ENCODE measurements at places on chromosomes 13 and 19. TPM values are rescaled to one million over a fixed set of nuclear protein-coding genes. Genes with fewer than 3 reads are reported as not detected.

DNA sequence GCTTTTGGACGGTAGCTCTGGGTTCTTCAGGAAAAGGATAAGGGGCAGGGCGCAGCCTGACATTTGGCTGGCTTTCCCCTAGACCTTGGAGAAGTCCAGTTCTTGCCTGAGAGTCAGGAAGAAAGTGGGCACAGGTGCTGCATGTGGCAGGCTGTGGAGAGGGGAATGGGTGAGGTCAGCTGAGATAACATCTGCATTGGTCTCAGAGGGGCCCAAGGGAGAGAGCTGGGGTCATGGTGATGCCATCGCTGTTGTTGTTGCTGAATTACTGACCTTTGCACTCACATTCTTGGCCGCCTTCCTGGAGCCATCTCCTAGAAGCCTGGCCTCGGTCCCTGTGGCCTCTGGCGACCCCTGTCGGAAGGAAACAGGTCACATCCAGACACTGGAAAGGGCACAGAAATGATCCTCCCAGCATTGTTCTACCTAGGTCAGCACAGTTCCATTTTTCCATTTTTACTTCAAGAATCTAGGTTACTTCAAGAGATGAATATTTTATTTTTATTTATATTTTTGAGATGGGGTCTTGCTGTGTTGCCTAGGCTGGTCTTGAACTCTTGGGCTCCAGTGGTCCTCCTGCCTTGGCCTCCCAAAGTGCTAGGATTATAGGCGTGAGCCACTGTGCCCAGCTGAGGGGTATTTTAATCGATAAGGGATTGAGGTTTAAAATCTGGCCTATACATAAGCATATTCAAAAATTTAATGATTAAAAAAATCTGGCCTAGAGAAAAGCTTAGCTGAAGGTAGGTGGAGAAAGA, 6.5 kb upstream of the LIPE start:
- H3K4me3 ChIP-seq, result no peak overlapping the region
- no peaks in the 10 kb centered on the region for H3K27me3 ChIP-seq
- no peak overlapping the region for H3K27ac ChIP-seq
- H3K36me3 ChIP-seq, result no peaks in the 10 kb centered on the region

GRCh38 chr19:16571822-16572331, 338 bp downstream of the SLC35E1 start:
- peaks cover 34% of the 10 kb centered on the region for H3K4me1 ChIP-seq
- peak overlapping the region; percentile 95 for H3K27ac ChIP-seq
- DNase-seq, result no peak
- H3K36me3 ChIP-seq, result peaks cover under 1% of the 10 kb centered on the region
- H3K4me3 ChIP-seq, result peak overlapping the region; percentile 97

DNA sequence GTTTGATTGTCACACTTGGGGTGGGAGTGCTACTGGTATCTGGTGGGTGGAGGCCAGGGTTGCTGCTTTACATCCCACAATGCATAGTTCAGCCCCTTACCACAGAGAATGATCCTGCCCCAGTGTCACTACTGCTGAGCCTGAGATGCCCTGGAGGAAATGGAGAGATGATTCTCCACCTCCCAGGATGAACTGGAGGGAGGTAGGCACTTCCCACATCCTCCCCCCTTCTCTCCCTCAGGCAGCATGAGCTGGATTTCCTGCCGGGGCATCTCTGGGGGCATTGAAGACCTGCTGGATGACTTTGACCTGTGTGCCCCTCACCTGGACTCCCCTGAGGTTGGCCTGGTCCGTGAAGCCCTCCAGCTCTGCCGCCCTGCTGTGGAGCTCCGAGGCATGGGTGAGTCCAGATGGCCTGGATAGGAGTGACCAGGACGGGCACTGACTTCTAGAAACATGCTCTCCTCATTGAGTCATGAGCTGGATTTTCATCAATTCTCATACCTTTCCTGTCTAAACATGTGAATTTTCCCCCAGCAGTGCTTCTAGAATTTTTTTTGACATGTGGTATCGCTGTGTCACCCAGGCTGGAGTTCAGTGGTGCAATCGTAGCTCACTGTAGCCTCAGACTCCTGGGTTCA, 45.3 kb downstream of the NWD1 start:
- H3K4me3 ChIP-seq, result no peak overlapping the region
- peaks cover 22% of the 10 kb centered on the region for H3K27me3 ChIP-seq
- DNase-seq, result no peak
- H3K27ac ChIP-seq, result no peak overlapping the region
- no peaks in the 10 kb centered on the region for H3K36me3 ChIP-seq

- DNase-seq, result no peak
- H3K36me3 ChIP-seq, result no peaks in the 10 kb centered on the region
- H3K27ac ChIP-seq, result peak overlapping the region; percentile 41
- H3K4me3 ChIP-seq, result no peak overlapping the region
These were observed 13.0 kb downstream of the CYP2S1 start for GRCh38 chr19:41205995-41206394.

- H3K27me3 ChIP-seq, result peaks cover 10% of the 10 kb centered on the region
- DNase-seq, result no peak
- H3K27ac ChIP-seq, result no peak overlapping the region
- no peaks in the 10 kb centered on the region for H3K4me1 ChIP-seq
- H3K4me3 ChIP-seq, result no peak overlapping the region
- no peaks in the 10 kb centered on the region for H3K36me3 ChIP-seq
These were observed 162.5 kb upstream of the TSHZ3 start for GRCh38 chr19:31511696-31512095.

DNA sequence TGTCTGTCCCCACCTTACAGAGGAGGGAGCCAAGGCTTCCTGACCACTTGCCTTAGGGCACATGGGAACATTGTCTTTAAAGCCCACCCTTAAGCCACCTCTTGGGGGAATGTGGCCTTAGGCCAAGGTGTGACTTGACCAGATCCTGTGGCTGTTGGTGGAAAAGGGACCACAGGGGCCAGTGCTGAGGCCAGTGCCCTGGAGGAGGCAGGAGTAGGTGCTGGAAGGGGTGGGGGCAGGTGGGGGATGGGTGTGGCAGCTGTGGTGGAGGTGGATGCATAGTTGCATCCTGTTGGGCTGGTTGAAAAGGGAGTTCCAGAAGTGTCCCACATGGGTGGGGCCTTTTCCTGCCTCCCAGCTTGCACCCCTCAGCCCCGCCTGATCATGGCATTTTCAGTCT, 44.8 kb downstream of the DNM2 start:
- H3K4me3 ChIP-seq, result peak overlapping the region; percentile 65
- H3K27ac ChIP-seq, result peak overlapping the region; percentile 98
- peaks cover 10% of the 10 kb centered on the region for H3K36me3 ChIP-seq
- H3K4me1 ChIP-seq, result peaks cover 63% of the 10 kb centered on the region

DNA sequence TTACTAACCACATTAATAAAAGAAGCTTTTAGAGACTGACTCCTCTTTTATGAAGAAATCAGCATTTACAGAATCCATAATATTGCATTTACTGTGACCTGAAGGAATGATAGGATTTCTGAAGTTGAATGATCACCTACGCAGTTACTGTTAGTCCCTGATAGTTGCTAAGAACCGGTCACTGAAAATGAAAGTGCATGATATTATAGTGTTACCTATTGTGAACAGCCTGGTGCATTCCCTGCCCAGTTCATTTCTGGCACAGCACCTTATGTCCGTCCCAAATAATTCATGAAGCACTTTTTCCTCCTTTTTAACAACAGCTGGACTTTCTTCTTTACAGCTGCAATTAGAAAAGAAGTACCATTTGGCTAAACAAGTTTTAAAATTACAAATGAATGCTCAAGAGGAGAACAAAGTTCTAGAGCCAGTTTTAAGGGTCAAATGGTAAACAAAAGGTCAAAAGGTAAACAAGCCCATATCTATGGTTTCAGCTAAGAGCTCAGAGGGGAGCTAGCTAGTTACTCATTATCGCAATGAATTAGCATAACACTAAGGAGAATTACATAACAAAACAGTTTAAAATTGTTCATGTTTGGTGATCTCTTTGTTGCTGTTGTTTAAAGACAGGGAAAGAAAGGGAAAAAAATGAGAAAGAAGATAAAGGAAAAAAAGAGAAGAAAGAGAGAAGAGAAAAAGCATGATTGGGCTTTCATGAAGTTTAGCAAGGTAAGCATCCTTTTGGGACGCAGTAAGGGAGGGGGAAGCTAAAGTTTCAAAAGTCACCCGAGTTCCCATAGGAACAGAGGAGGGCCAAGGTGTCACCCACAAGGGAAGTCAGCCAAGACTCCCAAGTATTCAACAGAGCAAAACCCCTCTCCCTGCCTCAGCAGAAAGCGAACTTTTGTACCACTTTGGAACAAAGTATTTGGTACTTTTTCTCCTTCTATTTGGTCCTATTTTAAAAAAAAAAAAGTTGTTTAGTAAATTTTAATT, 50.2 kb downstream of the FLT3 start:
- no peak overlapping the region for H3K27ac ChIP-seq
- no peaks in the 10 kb centered on the region for H3K4me1 ChIP-seq
- peaks cover 16% of the 10 kb centered on the region for H3K27me3 ChIP-seq
- no peaks in the 10 kb centered on the region for H3K36me3 ChIP-seq
- no peak for DNase-seq
- H3K4me3 ChIP-seq, result no peak overlapping the region

DNA sequence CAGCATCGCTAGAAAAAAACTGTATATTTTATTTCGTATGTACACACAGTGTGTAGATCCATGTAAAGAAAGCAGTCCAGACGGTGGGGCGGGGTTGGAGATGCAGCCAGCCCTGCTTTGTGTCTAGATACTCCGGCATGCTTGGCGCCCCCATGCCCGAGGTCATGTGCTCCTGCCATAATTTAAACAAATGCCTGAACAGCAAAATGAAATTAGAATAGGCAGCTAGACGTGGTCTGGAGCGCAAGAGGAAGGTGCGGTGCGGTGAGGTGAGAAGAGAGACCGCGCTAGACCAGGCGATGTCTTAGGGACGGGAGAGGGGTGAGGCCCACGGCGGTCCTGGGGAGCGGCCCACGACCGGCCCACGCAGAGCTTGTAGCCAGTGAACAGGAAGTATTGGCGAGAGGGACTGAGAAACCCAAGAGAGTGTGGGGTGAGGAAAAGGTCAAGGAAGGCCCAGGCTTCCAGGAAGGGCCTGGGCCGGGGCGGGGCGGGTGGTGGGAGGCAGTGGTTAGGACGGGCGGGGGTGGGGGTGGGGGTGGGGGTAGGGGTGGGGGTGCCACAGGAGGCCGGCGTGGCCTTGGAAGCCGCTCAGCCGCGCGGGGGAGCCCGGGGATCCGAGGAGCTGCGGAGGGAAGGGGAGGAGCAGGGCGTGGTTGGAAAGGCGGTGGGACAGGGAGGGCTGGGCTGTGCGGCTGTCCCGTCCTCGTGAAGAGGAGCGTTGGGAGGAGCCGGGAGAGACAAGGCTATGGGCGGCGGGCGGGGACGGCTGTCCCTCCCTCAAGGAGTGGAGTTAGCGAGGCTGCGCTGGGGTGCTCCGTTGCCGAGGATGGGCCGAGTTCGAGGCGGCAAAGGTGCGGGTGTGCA, 254.7 kb upstream of the SGCG start:
- H3K4me1 ChIP-seq, result peaks cover 4% of the 10 kb centered on the region
- no peaks in the 10 kb centered on the region for H3K36me3 ChIP-seq
- peak overlapping the region; percentile 57 for H3K4me3 ChIP-seq
- no peak overlapping the region for H3K27ac ChIP-seq

GRCh38 chr13:88022431-88023208, 351.4 kb downstream of the SLITRK5 start:
- peaks cover 7% of the 10 kb centered on the region for H3K4me1 ChIP-seq
- no peaks in the 10 kb centered on the region for H3K27me3 ChIP-seq
- no peak for DNase-seq

DNA sequence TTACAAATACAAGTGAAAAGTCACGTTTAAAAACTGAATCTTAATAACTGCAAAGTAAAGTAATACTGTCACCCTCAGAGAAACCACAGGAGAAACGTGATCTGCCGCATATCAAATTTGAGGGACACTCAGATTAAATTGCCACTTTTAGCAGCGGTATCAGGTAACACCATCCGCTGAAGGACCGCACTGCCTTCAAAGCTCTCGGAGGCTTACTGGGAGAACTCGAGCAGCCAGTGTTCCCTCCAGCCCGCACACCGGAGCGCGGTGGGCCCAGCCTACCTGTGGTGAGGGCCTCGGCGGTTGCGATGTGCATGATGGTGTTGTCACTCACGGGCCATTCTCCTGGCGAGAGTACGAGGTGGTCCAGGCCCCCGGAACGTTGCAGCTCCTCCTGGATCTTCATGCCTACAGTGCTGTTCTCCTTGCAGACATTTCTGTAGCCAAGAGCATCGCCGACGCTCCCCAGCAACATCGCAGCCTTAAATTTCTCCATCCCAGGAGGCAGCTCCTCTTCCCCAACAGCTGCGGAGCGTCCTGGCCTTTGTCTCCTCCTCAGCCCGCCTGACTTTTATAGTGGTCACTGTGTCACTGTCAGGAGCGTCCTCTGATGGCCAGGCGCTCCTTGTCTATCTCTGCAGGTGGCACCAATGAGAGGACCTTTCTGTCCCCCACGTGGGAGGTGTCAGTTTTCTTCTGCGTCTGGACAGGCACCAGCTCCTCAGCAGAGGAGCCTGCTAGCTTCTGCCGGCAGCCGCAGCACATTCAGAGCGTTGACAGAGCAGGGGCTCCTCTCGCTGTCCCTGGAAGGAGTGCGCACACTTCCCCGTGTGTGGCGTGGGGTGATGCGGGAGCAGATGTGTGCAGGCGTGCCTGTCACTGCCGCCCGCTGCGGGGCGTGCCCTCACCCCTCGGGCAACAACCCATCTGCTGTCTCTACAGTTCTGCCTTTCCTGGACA, at the start of gene ADPRHL1:
TSS of gene ADPRHL1 (minus strand) at position 547 of the 960 bp plus-strand sequence. CDS start at position 496, 51 bp downstream.
- H3K4me1 ChIP-seq, result no peaks in the 10 kb centered on the region
- DNase-seq, result no peak
- no peak within 1 kb of the TSS for H3K27ac ChIP-seq
- H3K36me3 ChIP-seq, result no peaks in the 10 kb centered on the region
- no peaks in the 10 kb centered on the region for H3K27me3 ChIP-seq
- no peak within 1 kb of the TSS for H3K4me3 ChIP-seq

Gene LGALS7
- not detected for total RNA-seq

Gene FGF22
- not detected for total RNA-seq

Gene PCDH20
- not detected for total RNA-seq

Gene CGB2
- not detected for total RNA-seq
